ENCODE measurements at places on chromosomes 5 and 9.

DNA sequence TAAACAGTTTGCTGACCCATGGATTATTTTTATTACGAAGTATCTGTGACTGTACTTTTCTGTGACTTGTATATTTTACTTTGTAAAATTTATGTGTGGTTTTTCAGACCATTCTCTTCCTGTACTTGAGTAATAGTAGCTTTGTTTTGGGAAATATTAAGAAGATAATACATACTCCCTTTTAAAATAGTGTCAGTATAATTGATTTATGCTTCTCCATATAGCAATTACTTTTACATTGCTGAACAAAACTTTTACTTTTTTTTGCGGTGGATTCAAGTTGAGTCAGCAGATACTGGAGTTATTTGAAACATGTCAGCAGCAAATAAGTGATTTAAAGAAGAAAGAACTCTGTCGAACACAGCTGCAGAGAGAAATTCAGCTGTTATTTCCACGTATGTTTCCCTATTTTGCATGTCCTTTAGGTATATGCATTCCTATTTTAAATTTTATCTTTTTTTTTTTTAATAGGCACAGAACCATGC, 28.4 kb downstream of the TENT2 start:
- H3K4me3 ChIP-seq: no peak overlapping the region
- H3K27me3 ChIP-seq: no peaks in the 10 kb centered on the region
- H3K36me3 ChIP-seq: peaks cover 55% of the 10 kb centered on the region
- no peak for DNase-seq
- no peak overlapping the region for H3K27ac ChIP-seq

GRCh38 chr9:122382901-122383850, 12.4 kb downstream of the PTGS1 start:
- no peak overlapping the region for H3K4me3 ChIP-seq
- no peak for DNase-seq
- H3K27me3 ChIP-seq: peaks cover 5% of the 10 kb centered on the region
- H3K27ac ChIP-seq: no peak overlapping the region

DNA sequence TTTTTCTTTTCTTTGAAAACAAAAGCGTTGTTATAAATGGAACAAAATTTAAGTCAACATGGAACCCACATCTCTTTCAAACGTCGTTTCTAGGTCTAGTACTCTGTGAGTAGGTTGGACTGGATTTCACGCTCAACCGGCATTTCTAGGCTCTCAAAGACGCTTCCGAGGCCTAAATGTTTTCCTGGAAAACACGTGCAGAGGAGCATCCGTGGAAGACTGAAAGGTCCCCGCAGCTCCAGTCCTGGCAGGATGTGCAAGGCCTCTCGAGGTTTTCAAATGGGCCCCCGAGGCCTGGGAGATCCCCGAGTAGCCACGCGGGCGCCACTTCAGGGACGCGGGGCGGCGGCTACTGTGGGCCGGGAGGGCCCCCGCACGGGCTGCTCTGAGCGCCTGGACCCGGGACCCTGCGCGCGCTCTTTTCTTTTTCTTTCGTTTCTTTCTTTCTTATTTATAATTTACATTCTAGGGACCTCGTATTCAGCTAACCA, 4.2 kb upstream of the IRX2 start:
- peak; percentile 21 for DNase-seq
- H3K27me3 ChIP-seq: peaks cover 93% of the 10 kb centered on the region
- H3K4me3 ChIP-seq: peak overlapping the region; percentile 13
- peaks cover 59% of the 10 kb centered on the region for H3K4me1 ChIP-seq
- no peaks in the 10 kb centered on the region for H3K36me3 ChIP-seq
- H3K27ac ChIP-seq: no peak overlapping the region

DNA sequence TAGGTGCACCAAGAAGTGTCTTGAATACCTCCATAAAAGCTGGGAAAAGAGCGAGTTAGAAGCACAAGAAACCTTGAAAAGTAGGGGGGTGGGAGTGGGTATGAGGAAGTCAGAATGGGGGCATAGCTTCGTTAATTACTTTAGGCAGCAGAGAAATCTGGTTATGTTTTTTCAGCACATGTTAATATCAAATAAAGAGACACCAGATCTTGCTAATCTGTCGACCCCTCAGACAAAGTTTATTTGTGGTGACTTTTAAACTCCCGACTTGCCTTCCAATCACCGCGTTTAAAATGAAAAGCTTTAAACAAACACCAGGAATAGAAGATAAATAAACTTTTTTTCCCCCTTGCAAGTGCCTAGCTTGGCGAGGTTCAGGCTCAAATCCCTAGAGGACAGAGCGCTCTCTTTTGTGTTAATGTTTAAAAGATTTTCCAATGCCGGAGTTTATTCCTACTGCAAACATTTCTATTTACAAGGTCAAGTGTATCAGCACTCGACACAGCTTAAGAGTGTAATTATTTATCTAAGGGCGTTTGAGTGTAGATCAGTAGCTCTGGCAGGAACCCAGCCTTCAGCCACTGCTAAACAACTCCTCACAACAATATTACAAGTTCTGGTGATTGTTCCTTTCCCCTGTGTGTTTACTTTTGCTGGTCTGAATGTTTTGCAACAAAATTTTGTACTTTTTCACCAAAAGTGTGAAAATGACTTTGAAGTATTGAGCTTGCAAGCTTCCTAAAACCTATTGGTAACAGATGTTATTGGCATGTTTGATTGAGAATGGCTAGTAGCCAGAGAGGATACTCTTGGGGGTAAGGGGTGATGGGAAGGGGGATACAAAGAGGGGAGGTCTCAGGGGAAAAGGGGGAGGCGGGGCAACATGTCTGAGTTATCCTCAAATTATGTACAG, 3.8 kb downstream of the GAS1 start:
- H3K4me1 ChIP-seq: no peaks in the 10 kb centered on the region
- peak; percentile 33 for DNase-seq
- H3K27me3 ChIP-seq: no peaks in the 10 kb centered on the region
- no peak overlapping the region for H3K27ac ChIP-seq

GRCh38 chr9:107805201-107805600, 315.6 kb upstream of the KLF4 start:
- no peak for DNase-seq
- H3K27ac ChIP-seq: no peak overlapping the region
- no peaks in the 10 kb centered on the region for H3K27me3 ChIP-seq

DNA sequence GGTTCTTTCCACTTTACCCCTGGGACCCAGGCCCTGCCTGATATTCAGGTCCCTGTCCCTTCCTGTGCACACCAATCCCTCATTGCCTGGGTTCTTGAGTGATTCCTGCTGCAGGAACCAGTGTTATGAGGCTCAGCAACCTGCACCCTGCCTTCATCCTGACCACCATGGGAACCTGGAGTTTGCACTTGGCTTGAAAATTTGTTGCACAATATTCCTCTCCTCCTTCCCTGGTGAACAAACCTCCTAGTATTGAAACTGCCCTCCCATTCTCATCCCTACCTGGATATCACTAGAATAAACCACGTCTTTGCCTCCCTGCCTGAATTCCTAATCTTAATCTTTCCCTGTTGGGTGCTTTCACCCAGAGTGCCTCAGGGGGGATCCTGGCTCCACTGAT, 52.1 kb upstream of the AFAP1L1 start:
- no peak overlapping the region for H3K4me3 ChIP-seq
- no peak for DNase-seq
- H3K27me3 ChIP-seq: no peaks in the 10 kb centered on the region
- H3K27ac ChIP-seq: no peak overlapping the region
- no peaks in the 10 kb centered on the region for H3K36me3 ChIP-seq

DNA sequence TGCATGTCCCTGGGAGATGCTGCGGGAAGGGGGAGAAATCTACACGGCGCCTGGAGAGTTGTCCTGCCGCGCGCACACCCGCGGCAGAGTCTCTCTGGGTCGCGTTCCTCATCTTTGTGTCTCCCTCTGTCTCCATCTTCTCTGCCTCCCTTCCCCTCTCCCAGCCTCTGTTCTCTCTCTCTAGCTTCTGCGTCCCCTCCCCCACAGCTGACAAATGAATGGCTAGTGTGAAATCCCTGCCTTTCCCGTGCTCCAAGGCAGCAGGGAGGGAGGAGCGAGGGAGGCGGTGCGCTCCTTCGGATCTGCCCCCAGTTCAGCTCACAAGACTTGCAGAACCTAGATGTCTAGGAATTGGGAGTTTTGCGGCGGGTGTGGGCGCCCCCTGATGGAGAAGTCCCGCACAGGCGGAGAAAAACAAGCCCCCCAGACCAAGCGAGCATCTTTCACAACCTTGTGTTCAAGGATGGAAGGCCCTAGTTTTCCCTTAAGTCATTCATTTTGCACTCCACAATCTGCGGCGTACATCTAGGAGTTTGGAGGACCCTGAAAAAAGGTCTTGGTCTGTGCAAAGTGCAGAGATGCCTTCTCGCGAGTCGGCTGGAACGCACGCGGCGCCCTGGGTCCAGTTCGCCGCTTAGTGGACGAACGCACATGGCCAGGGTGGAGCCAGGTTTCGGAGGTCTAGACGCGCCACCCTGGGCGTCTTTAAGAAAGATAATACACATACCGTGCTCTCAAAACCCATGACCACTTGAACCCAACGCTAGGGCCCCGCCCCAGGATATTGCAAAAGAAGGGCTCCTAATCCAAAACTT, 2.0 kb downstream of the VCAN start:
- no peaks in the 10 kb centered on the region for H3K36me3 ChIP-seq
- H3K4me3 ChIP-seq: peak overlapping the region; percentile 60
- no peaks in the 10 kb centered on the region for H3K4me1 ChIP-seq
- peak; percentile 97 for DNase-seq
- peak overlapping the region; percentile 79 for H3K27ac ChIP-seq
- H3K27me3 ChIP-seq: no peaks in the 10 kb centered on the region

GRCh38 chr9:78292716-78293497, 4.0 kb upstream of the PSAT1 start:
- DNase-seq: no peak
- H3K4me1 ChIP-seq: no peaks in the 10 kb centered on the region
- H3K27me3 ChIP-seq: no peaks in the 10 kb centered on the region
- no peak overlapping the region for H3K27ac ChIP-seq
- no peak overlapping the region for H3K4me3 ChIP-seq
- no peaks in the 10 kb centered on the region for H3K36me3 ChIP-seq
